GM12864 (cell line): ENCODE measurements at places on chromosomes 11 and 22.
A peak's percentile ranks its signal among the peaks of the same experiment; 100 is the strongest.

DNA sequence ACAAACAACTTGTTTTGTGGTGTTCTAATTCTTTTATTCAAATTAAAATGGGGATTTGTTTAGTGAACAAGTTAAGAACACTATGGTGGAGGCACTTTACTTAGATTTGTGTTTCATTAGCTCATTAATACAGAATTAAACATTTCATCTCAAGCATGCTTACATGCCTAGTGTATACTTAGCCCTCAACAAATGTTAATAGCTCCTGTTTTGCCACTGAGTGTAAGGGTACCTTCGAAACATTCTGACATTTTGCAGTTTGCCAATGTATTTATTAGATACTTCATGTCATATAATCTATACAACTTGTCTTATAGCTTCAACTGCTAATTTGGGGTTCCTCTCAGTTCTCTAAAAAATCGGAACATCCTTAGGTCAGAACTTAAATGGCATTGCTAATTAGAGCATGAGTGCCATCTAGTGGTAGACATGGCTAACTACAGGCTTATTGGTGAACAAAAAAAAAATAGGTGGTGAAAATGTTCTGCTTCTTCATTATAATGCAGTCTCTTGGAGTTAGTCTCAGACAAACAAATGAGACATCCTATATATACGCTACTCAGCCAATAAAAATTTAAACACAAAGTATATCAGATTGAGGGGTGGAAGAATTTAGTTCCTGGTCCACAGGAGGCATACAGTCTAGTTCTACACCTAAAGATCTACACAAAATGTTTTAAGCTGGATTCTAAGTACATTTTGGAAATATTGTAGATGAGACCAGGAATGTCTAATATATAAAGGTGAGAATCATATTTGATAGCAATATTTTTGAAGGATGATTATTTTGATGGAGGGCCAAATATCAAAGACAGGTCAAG is 4.9 kb upstream of the CNTN5 start:
- DNase-seq: peak; percentile 10

GRCh38 chr11:614623-615503 is 887 bp downstream of the IRF7 start:
- DNase-seq: no peak

GRCh38 chr11:118076754-118077281 is at the start of gene TMPRSS4:
TSS of gene TMPRSS4 (plus strand) at chr11:118077078. CDS start at chr11:118077303, 225 bp downstream.
- no peak for DNase-seq

DNA sequence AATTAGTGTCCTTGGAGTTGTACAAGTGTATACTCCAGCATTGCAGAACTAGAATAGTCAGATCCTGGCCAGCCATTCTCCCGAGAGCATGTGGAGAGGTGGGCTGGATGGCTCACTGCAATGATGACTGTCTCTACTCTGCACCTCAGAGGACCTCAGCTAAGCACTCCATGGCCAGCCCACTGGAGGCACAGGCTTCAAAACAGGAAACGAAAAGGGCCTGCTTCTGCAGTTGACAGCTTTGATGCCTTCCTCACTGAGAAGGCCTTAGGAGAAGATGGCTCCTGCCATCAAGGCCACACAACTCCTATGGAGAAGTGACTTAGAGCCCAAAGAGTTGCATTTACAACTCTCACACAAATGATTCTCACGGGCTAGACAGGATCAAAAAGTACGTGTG is 9.1 kb downstream of the POLD4 start:
- DNase-seq: no peak

DNA sequence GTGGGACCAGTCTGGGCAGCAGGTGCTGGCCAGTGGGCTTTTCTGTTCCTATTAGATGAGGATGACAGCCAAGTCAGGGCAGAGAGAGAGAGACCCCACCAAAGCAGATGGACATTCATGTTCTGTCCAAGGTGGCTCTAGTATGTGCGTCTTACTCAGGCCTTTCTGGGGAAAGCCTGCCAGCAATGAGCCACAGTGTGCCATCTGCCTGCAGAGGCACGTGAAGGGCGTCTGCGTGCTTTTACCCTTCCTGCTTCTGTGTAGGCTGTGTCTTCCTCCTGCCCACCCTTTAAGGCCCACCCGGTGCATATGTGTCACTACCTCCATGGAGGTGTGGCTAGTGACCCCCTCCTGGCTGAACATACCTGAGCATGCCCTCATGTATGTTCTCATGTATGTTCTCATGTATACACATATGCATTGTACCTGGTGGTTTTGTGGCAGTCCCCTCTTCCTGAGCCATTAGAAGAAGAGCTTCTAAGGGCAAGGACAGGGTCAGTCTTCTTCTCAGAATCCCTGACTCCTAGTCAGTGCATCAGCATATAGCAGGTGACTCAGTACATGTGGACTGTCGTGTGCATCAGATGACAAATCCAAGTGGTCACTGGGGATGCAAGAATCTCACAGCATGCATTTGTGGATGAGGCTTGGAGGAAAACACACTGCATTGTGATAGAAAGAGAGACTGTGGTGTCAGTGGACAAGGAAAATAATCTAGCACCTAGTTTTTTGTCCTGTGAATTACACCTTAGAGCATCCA is 90.4 kb upstream of the YWHAH start:
- no peak for DNase-seq

GRCh38 chr22:28882545-28882877 is 861 bp upstream of the ZNRF3 start:
- DNase-seq: no peak

GRCh38 chr11:14908214-14908880 is 16.3 kb upstream of the CYP2R1 start:
- DNase-seq: no peak

GRCh38 chr22:28397306-28397705 is 282.3 kb downstream of the TTC28 start:
- no peak for DNase-seq

DNA sequence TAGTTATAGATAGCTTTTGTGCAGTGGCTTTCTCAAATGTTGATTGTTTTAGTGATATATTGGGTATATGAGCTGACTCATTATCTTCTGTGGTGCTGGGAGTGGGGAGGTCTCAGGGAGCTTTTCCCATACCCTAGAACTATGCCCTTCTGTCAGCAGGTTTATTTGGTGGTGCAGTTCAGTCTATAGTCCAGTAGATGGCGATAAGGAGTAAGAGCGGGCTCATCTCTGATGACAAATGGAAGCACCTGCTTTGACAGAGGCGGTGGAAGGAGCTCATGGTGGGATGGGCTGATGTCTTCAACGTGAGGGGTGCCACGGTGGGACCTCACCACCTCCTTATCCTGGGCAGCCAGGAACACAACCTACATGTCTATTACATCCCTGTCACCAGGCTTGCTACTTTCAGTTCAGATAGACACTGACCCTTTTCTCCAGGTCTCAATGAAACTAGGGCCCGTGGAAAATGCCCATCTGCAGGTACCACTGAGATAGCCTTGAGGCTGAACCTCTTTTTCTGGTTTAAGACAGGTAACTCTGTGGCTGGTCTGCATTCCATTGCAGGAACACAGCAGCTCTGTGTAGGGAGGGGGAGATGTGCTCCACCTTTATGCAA is 13.0 kb upstream of the OR6A2 start:
- DNase-seq: peak; percentile 15

DNA sequence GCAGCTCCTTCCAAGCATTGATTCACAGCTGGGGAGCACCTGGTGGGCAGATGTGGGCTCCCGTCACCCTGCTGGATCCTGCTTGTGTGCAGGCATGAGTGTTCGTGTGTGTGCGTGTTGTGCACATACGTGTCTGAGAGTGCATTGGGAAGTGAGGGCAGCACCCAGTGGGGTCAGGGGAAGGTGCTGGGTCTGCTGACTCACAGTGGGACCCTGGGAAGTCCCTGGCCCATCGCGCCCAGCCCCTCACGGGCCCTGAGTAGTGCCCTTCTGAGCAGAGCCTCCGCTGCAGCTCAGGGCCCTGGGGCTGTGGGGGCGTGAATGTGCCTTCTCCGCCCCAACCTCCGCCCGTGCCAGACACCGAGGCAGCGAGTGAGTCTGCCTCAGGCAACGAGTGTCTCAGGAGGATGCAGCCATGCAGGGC is 36.8 kb downstream of the WNT11 start:
- DNase-seq: no peak

DNA sequence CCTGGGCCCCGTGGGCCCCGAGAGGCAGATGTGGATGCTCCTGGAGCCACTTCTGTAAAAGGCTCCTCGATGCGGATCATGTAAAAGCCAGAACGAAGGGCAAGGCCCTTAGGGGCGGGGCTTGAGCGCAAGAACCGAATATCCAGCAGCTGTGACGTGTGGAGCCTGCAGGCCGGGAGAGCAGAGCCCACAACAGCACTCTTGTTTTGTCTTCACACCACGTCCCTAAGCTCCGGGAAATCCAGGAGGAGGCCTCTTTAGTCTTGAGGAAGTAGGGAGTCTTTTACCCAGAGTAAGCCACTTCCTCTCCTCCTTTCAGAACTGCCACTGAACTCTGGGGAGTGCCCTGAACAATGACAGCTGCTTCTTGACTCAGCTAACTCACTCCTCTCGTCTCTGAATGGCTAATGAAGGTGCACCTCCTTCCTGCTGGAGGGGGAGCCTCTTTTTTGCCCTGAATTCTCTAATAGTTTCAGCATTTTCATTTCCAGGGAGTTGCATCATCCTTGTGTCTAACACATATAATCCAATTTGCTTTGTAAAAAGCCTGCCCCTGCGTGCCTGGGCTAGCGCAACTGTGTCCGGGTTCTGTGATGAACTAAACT is 12.5 kb downstream of the L3MBTL2 start:
- peak; percentile 53 for DNase-seq

DNA sequence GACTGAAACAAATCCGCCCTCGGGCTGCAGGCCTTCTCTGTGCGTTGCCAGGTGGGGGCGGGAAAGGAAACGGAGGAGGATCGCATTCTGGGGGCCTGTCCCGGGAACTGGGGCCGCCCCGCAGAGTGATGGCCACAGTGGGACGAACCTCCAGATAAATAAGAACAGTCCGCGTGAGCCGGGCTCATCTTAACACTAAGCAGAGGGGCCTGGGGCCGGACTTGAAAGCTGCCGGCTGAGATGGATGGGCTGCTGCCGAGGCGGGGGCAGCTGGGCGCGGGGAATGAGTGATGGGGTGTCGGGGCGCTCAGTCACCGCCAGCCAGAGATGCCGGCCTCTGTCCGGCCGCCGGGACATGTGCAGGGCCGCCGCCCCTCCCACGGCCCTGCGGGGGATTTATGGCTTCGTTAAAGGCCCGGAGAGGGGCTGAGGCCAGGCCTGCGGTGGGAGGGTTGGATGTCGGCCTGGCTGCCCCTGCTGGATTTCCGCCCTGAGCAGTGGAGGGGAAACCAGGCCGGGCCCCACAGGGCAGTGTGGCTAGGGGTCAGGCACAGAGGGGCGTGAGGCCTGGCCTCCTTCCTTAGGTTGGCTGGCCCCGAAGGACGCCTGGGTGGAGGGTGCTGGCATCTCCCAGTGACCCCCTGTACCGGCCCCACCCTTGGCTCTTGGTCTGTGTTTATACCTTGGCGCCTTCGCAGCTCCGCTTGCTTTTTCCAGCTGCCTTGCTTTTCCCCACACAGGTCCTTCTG is 45.3 kb upstream of the CD82 start:
- DNase-seq: no peak

DNA sequence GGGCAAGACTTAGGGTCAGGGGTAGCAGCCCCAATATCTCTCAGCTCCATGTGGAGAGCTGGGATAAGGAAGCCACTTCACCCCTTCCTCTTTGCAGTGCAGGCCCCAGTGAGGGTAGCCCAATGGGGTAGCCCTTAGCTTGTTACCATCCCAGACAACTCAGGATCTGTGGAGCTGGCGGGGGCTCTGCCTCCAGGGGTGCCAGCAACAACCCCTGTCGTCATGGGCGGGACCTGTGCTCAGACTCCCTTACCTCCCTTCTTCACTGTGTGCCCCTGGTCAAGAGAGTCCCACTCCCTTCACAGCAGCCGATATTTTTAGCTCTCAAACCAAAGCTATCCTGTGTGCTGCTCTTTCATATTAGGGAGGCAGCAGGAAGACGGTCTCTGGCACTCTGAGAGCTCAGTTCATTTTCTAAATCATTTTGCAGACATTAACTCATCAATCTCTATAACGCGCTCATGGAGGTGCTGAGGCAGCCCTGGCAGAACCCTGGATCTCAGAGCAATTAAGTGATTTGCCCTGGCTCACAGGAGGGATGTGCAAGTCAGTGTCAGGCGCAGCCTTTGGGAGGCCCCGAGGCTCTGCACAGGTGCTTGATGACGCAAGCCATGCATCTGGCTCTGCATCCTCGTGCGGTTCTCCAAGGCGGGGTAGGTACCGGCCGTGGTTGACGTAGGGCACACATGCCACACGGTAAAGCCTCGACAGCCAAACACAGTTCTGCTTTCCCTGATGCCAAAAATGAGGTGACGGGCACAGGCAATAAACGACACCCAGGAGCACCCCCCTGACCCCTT is 357.6 kb downstream of the SHANK2 start:
- DNase-seq: no peak

- no peak for DNase-seq
These were observed 28.5 kb downstream of the MAFF start for GRCh38 chr22:38230108-38230825.
